ENCODE measurements at places on chromosomes 6 and 20.

GRCh38 chr6:36728289-36729160, 30.9 kb downstream of the RAB44 start:
- H3K36me3 ChIP-seq, result no peaks in the 10 kb centered on the region
- H3K27ac ChIP-seq, result no peak overlapping the region
- H3K4me1 ChIP-seq, result no peaks in the 10 kb centered on the region
- no peak for DNase-seq

DNA sequence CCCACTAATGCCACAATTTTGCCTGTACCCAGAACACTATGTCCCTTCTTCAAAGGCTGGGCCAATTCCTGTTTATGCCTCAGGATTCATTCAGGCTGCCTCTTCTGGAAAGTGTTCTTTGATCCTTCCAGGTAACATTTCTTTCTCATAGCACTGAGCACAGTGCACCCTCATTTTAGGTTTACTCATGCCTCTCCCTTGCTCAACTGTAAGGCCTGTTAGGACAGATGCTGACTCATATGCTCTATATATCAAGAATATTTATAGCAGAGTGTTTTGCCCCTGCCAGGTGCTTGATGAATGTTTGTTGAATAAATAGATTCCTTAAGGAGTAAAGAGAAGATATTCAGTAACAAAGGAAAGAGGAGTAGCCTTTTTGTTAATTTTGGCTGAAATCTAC, 263.9 kb downstream of the PHF3 start:
- no peak for DNase-seq
- H3K27me3 ChIP-seq, result no peaks in the 10 kb centered on the region
- H3K27ac ChIP-seq, result no peak overlapping the region
- no peaks in the 10 kb centered on the region for H3K36me3 ChIP-seq

DNA sequence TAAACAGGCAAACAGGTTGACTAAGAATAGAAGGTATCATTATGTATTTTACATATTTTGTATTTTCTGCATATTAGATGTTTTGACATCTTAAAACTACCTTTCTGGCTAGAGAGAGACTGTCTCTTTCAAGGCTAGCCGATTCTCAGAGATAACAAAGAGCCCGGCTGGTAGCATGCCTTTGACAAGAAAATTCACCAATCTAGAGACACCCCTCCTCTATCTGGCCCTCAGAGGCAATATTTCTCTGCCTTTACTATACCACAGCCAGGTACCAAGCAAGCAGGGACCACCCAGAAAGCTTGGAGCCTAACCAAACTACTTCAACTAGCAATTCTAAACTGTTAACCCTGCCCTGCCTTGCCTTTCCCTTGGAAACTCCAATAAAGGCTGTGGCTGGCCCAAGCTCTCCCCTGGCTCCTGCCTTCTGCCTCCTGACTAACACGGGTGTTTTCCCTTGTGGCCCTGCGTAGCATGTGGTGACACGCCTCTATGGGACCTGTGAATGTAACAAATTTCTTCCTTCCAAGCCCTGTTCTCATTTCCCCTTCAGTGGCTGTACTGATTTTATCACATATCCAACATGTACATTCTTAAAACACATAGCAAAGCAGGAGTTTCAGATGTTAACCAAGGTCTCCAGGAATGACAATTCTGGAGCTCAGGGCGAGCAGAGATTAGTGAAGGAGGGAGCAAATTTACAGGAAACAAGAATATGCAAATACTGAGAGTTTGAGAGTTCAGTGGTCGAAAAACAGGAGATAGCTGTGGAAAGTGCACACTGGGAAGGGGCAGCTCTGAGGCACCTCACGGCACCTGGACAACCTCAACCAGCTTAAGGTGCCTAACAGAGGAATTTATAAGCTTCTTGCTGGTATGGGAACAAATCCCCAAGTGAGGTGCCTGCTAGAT, 120.8 kb downstream of the BACH2 start:
- DNase-seq, result no peak
- H3K27ac ChIP-seq, result no peak overlapping the region
- no peaks in the 10 kb centered on the region for H3K4me1 ChIP-seq
- no peaks in the 10 kb centered on the region for H3K27me3 ChIP-seq
- H3K4me3 ChIP-seq, result no peak overlapping the region

- H3K4me1 ChIP-seq, result no peaks in the 10 kb centered on the region
- no peak overlapping the region for H3K27ac ChIP-seq
- H3K36me3 ChIP-seq, result no peaks in the 10 kb centered on the region
These were observed 7.9 kb upstream of the MCHR2 start for GRCh38 chr6:100001915-100002388.

GRCh38 chr6:89270951-89271721, 44.0 kb downstream of the GABRR2 start:
- H3K36me3 ChIP-seq, result no peaks in the 10 kb centered on the region
- no peaks in the 10 kb centered on the region for H3K27me3 ChIP-seq
- H3K4me3 ChIP-seq, result no peak overlapping the region
- no peaks in the 10 kb centered on the region for H3K4me1 ChIP-seq

DNA sequence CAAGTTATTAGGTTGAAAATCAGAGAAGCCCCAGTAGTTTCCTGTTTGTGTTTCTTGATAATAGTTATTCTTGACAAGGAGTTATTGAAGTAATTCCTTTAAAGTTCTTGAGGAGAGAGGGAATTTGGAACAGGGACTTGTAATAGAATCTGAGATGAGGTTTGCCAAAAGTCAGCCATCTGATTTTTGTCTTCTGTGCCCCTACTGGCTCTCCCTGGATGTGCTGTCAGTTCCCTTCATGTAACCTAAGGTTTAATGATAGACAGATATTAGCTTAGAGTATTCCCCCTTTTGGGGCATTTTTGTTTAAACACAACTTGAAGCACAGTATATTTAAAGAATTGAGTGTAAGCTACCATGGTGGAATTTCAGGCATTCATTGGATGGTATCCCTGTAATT, 71.4 kb downstream of the CARMIL1 start:
- DNase-seq, result no peak
- H3K4me3 ChIP-seq, result no peak overlapping the region
- peaks cover 4% of the 10 kb centered on the region for H3K4me1 ChIP-seq
- no peak overlapping the region for H3K27ac ChIP-seq
- H3K27me3 ChIP-seq, result no peaks in the 10 kb centered on the region
- no peaks in the 10 kb centered on the region for H3K36me3 ChIP-seq

DNA sequence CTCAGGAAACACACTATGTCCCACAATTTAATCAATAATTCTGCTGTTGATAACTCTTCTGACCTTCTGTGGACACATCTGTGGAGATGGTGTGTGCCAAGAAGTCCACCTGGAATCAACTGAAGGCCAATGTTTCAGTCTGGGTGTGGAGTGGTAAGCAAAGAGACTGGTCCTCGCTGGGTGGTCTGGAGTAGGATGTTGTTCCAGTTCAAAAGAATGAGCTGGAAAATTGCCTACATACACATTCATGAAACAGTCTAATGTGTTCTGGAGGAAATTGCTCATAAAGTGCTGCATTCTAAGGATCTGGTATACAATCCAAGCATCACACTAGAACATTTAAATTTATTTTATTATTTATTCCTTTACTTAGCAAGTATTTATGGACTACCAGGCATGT, 33.9 kb upstream of the TBX18 start:
- H3K4me1 ChIP-seq, result no peaks in the 10 kb centered on the region
- no peaks in the 10 kb centered on the region for H3K36me3 ChIP-seq
- no peaks in the 10 kb centered on the region for H3K27me3 ChIP-seq
- no peak for DNase-seq
- no peak overlapping the region for H3K27ac ChIP-seq

GRCh38 chr20:51687108-51687507, 81.1 kb downstream of the ATP9A start:
- H3K4me1 ChIP-seq, result no peaks in the 10 kb centered on the region
- H3K36me3 ChIP-seq, result no peaks in the 10 kb centered on the region
- H3K27ac ChIP-seq, result peak overlapping the region; percentile 45
- no peak overlapping the region for H3K4me3 ChIP-seq
- H3K27me3 ChIP-seq, result no peaks in the 10 kb centered on the region

- no peaks in the 10 kb centered on the region for H3K36me3 ChIP-seq
- DNase-seq, result no peak
- H3K4me1 ChIP-seq, result peaks cover 4% of the 10 kb centered on the region
- peak overlapping the region; percentile 76 for H3K4me3 ChIP-seq
These were observed 525 bp upstream of the MAK start for GRCh38 chr6:10838794-10839333.

- H3K4me3 ChIP-seq, result no peak overlapping the region
- no peaks in the 10 kb centered on the region for H3K36me3 ChIP-seq
- no peaks in the 10 kb centered on the region for H3K27me3 ChIP-seq
- DNase-seq, result no peak
- no peaks in the 10 kb centered on the region for H3K4me1 ChIP-seq
These were observed 39.6 kb downstream of the KIAA0319 start for GRCh38 chr6:24606200-24606930.

GRCh38 chr6:29925727-29926412, 16.5 kb upstream of the HLA-A start:
- H3K4me3 ChIP-seq, result no peak overlapping the region
- H3K4me1 ChIP-seq, result no peaks in the 10 kb centered on the region
- H3K27me3 ChIP-seq, result no peaks in the 10 kb centered on the region
- H3K27ac ChIP-seq, result no peak overlapping the region
- no peak for DNase-seq
